SIG-M5 (cell line): ENCODE measurements at places on chromosomes 1 and 21.

GRCh38 chr1:48784301-48784700, 7.6 kb upstream of the BEND5 start:
- DNase-seq = no peak

DNA sequence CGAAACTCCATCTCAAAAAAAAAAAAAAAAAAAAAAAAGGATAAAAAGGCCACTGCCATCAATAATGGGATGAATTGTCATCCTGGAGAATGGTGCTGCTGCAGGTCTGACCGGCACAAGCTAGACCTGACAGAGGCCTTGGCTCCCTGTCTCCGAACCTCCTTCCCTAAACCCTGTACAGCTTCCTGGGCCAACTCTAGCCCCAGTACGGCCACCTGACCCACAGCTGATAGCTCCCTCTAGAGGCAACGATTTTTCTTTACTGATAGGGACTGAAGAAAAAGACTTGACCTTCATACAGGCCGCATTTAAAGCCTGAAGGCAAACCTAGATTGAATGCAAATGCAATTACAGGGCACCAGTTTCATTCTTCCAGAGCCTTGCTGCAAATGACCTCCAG, 30.7 kb downstream of the NOL9 start:
- DNase-seq = no peak

- no peak for DNase-seq
These were observed 3.6 kb downstream of the ECM1 start for GRCh38 chr1:150511551-150511950.

GRCh38 chr1:7847599-7847998, 5.3 kb downstream of the UTS2 start:
- no peak for DNase-seq

DNA sequence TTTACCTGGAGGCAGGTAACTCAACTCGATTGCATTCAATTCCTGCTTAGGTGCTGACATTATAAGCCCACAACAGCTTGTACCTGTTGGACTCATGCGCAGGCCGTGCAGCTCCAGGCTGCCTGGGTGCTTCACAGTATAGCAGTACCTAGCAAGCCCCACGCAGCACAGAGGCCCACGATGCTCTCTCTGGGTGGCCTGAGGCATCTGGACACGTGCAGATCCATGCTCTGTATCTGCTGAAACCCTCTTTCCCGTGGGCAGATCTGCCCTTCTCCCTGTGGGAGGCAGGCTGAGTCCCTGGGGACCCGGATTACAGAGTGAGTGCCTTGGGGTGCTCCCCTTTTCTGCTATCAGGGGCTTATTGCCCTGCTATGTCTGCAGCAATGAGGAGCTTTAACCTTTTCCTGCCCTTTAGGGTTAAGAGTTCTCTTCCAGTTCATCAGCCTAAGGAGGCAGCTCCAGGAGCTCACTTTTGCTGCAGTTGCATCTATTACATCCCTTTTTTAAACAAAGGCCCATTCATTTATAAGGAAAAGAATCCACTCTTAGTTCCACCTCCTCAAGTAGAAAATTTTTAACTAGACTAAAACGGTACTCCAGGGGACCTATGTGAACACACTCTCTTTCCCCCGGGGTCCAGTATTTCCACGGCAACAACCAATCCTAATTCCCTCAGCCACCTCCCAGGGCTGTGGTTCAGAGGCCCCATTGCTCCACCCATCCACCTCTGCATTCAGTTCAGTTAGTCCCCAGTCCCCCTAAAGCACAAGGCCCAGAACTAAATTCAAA, 19.3 kb downstream of the ITPKB start:
- DNase-seq = no peak

- no peak for DNase-seq
These were observed 69.3 kb upstream of the ANGPTL1 start for GRCh38 chr1:178940068-178940765.

DNA sequence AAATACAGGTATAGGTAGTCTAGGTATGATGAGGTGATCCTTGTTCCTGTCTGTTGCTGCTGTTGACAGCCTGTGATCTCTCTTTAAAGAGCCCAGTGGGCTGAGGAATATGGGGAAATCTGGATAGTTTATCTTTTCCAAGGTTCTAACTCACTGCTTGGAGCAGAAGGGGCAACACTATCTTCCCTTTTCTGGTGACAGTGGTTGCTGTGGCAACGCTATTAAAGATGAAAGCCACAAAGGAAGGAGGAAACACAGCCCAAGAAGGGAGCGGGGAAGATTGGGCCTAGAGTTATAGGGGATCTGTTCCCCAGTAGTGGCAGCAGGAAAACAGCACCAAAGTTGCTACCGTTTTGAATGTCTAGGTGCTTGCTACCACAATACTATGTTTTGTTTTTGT, 8.8 kb downstream of the PCP4L1 start:
- peak; percentile 51 for DNase-seq

DNA sequence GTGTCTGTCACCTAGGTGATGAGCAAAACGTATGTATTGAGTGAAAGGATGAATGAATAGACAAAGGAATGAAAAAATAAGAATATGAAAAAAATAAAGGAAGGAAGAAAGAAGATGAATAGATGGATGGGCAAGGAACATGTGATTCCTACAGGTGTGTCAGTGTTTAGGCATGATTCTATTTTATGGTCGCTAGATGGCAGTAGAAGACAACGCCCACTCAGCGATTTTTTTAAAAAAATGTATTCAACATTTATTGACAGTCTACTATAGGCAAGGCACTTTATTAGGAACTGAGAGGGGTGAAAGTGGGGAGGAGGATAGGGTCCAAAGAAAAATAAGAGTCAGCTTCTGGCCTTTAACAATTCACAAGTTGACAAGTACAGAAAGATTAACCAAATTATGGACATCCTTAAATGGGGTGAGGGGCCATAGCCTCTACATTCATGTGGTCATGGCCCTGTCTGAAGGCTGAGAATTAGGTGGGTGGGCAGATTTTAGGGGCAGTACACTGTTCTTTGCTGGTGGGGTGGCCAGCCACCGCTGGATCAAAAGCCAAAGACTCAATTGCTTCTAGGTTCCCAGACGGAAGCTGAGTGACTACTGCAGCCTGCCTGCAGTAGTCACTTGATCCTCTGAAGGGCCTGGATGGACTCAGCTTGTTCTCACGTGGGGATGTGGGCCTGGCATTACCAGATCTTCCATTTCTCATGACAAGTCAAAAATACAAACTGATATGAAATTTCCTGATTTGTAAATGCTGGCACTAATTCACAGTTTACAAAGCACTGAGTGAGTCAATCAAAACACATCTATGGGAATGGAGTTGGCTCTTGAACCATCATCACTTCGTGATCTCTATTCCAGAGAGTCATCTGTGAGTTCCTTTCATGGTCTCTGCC, 83.9 kb downstream of the FASLG start:
- no peak for DNase-seq

- no peak for DNase-seq
These were observed 90.6 kb downstream of the SDCCAG8 start for GRCh38 chr1:243346468-243346867.
